ENCODE measurements at places on chromosomes 11 and 22.
A peak's percentile ranks its signal among the peaks of the same experiment; 100 is the strongest.

DNA sequence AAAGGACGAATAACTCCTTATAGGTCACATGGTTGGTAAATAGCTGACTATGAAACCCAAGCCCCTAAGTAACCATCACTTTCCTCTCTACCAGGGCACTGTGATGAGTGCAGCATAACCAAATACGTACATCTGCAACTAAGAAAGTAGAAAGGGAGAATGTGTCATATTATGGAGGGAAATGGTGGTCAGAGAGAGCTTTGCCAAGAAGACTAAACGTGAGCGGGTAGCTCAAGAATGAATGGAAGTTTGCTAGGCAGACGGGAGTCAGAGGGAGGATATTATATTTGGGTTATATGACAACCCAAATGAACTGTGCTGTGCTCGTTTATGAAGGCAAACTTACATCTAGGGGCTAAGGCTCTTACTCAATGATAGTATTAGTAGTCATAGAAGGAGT is 537.3 kb downstream of the OPCML start:
- DNase-seq, result no peak

DNA sequence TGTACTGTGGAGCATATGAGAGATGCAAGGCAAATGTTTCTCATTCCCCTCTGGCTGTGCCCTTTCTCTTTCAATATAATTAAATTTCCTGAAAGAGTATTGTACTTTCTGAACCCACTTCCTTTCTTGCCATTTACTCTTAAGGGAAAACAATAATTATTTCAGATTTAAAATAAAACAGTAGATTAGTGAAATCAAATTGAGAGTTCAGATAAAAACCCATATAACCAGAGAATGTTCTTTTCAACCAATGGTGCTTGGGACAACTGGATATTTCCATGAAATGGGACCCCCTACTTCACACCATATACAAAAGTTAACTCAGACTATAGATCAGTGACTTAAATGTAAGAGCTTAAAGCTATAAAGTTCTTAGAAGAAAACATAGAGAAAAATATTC is 26.1 kb upstream of the DLAT start:
- DNase-seq, result no peak

- no peak for DNase-seq
Observed at GRCh38 chr11:133732109-133732674, 113.1 kb downstream of the SPATA19 start.

GRCh38 chr11:31887180-31887579 is 76.1 kb upstream of the PAX6 start:
- peak; percentile 56 for DNase-seq

GRCh38 chr22:38006906-38007305 is 22.6 kb upstream of the SOX10 start:
- no peak for DNase-seq

All from erythroblast (primary cell).